ENCODE measurements at places on chromosomes 4 and X.

GRCh38 chrX:11336201-11336600 lies 43.0 kb downstream of the AMELX start:
- no peak for DNase-seq

GRCh38 chr4:21181716-21182115 lies 481.5 kb downstream of the PACRGL start:
- DNase-seq = no peak

GRCh38 chr4:65893271-65893670 lies 223.0 kb upstream of the EPHA5 start:
- DNase-seq = no peak

DNA sequence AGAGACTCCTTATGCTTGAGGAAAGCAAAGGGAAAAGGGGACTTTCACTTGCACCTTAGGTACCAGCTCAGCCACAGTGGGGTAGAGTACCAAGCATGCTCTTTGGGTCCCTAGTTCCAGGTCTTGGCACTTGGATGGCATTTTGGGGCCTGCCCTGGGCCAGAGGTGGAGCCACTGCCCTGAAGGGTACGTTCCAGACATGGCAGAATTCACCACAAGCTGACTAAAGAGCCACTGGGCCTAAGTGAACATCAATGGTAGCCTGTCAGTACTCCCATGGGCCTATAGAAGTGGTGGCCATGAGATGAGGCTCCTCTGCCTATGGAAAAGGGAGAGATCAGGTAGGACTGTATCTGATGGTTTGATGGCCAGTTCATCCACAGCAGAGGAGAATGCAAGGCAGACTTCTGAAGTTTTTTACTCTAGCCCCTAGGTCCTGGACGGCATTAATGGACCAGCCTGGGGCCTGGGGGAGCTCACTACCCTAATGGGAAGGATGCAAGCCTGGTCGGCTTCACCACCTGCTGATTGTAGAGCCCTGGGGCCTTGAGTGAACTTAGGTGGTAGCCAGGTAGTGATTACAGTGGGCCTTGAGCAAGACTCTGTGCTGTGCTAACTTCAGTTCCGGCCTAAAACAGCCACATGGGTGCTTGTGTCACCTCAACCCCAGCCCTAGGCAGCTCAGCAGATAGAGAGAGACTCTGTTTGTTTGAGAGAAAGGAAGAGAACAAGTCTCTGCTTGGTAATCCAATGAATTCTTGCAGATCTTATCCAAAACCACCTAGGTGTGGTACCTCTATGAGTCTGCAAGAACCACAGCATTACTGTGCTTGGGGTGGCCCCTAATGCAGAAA lies 19.8 kb upstream of the HSFX4 start:
- DNase-seq = no peak

- DNase-seq = peak; percentile 86
Measured at GRCh38 chrX:154368630-154369448, 5.6 kb downstream of the FLNA start.

DNA sequence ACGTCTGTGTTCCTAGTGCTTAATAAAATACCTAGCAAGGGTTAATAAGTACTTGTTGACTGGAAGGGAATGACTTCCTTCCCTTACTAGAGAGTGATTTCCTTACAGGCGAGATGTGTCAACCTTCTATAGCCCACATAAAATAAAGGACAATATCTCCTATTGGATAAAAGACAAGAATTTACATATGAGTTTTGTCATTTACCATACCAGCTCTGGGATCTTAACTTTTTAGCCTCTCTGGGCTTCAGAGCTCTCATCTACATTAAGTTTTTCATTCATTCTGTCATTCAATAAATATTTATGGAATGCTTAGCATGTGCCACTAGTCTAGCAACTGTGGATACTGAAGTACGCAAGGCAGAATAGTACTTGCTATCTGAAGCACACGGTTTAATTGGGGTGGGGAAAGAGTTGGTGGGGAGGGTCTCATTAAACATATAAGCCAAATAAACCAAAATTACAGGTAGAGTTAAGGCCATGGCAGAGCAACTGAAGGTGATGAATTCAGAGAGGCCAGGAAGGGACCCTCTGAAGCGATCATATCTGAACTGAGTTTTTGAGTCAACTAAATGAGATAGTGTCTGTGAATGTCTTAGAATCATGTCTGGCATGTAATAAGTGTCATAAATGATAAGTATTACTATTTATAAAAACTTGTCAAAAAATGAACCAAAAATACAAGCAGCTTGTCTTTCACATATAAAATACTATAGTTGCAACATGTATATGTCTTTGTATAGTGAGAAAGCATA lies 91.6 kb upstream of the BMP2K start:
- DNase-seq = no peak

- DNase-seq = no peak
Measured at GRCh38 chr4:123235431-123235830, 161.2 kb upstream of the SPRY1 start.

GRCh38 chr4:107258359-107258758 lies 222.2 kb upstream of the DKK2 start:
- DNase-seq = no peak

DNA sequence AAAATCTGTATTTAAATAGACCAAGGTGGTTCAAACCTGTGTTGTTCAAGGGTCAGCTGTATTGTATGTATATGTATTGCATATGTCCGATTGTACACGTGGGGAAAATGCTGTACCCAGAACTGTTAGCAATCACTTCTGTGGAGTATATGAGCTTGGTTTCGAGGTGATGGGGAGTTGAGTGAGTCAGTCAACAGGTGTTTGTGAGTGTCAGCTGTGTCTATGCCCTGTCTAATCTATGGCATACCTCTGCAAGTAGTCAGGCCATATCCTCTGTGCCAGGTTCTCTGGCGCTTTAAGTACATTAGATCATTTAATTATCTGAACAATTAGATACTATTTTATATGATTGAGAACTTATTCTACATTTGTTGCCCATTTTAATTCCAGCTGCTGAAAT lies 7.4 kb downstream of the ZRSR2 start:
- no peak for DNase-seq

DNA sequence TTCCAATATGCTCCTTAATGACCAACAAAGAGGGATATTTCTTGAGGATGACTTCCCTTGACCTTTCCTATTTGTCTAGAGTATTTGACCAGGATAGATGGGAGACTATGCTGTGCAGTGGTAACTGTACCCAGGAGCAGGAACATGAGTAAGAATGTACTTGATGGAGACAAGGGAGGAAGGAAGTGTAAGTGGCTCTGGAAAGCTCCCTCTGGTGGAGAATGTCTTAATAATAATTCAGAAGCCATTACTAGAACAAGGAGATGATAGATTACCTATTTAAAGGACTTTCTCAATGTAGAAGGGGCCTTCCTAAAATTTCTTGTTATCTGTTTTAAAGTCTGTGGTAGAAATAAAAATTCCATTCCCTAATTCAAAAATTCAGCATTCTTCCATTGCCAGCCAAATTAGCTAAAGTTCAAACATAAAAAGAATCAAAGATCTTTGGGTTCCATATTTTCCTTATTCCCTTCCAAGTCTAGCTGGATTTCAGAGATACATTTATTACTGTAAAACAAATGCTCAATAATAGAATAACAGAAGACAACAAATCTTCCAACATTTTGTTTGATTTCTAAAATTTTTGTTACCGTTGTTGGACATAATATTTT lies 83.8 kb downstream of the GRID2 start:
- no peak for DNase-seq

DNA sequence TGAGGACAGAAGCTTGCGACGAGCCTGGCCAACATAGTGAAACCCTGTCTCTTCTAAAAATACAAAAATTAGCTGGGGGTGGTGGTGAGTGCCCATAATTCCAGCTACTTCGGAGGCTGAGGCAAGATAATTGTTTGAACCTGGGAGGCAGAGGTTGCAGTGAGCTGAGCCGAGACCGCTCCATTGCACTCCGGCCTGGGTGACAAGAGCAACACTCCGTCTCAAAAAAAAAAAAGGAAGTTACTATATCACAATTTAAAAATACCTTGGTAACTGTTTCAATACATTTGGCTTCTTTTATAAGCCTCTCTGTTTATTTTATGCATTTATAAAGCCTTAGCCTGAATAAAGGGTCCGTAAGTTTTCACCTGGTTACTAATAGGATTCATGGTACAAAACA lies 46.6 kb upstream of the CHRNA9 start:
- no peak for DNase-seq

- DNase-seq = no peak
Measured at GRCh38 chr4:8831221-8832112, 40.2 kb downstream of the HMX1 start.
